ENCODE measurements at places on chromosomes 2 and 18.
A peak's percentile ranks its signal among the peaks of the same experiment; 100 is the strongest.

DNA sequence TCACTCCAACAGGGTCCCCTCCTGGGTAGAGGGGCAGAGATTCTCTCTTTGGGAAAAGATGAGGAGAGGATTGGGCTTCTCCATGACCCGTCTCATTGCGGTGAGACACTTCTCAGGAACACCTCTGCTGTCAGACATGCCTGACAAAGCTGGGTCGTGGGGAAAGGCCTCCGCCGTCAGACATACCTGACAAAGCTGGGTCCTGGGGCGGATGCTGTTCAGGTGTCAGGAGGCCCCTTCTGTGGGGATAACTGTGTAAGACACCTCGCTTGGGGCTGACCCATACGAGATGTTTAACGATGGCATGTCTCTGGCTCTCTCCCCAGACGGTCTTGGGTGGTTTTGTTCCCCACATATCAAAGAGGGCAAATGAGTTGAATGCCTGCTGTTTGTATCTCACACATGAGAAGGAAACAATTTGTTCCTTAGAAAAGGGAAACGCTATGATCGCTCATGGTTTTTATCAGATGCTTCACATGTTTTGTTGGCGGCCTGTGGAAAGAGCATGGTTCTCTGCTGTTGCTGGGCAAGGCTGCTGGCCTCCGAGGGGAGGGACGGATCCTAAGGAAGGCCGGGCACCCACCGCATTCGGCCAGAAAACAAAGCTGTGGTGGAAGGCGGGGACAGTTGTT lies 40.8 kb upstream of the PXDN start:
- DNase-seq = no peak

- peak; percentile 13 for DNase-seq
These were observed 10.6 kb downstream of the CFAP210 start for GRCh38 chr2:169683425-169684134.

DNA sequence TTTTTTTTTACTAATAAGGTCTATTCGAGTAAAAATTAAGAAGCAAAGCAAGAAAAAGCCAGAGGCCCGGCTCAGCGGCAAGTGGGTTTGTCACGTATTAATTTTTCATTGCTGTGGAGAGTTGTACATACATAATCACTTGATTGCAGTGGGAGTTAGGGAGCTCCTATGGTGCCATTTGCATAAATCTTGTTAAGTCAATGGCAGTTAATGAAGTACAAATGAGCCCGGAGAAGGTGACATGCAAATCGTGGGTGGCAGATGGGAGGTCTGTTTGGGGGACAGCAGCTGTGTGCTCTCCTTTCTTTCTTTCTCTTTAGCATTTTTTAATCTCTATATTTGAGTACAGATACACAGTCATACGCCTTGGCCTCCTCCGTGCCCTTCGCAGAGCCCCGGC lies 317.0 kb downstream of the AGAP1 start:
- DNase-seq = no peak

DNA sequence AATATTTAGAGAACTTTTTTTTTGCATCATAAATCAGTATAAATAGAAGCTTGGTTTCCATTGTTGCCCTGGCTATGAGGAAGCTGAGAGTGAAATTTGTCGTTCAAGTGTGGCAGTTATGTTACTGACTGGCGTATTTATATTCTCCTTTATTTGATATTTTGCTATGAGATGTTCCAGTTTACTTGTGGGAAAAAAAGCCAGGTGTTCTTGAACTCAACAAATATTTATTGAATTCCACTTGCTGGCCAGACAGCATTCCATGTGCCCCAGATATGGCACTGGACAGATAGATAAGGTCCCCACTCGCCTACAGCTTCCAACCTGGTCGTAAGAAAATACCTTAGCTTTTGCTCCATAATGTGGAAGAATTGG lies 44.7 kb downstream of the NEDD4L start:
- DNase-seq = no peak

- peak; percentile 82 for DNase-seq
These were observed 143.6 kb upstream of the MAP3K20 start for GRCh38 chr2:172931918-172932520.

DNA sequence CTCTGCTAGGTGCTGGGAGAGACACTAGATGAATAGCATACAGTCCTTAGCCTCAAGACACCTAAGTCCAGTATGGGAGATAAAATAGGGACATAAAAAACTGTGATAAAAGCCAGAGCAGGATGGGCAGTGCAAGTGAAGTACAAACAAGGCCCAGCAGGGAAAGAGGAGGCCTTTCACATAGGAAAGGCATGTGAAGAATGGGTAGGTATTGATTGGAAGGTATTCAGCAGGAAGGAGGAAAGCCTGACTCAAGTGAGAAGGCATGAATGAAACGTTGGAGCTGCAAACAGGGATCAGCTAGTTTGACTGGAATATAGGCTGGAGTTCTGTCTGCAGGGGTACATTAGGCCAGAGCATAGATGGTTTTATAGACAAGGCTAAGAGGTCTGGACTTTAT lies 11.0 kb upstream of the CXCR4 start:
- no peak for DNase-seq

DNA sequence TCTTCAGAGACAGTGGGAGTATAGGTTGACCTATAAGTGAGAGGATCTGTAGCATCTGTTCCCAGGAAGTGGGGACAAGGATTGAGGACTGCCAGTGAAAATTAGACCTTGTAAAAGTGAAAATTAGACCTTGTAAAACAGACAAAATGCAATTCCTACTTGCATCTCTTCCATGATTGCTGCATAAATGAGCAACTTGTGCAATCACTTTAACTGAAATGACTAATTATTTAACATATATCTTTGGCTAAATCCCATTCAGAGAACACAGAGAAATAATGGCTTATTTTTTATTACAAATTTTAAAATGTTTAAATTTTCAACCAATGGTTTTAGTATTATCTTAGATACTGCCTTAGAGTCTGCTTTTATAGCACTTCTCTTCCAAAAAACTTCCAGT lies 67.2 kb upstream of the NABP1 start:
- no peak for DNase-seq

DNA sequence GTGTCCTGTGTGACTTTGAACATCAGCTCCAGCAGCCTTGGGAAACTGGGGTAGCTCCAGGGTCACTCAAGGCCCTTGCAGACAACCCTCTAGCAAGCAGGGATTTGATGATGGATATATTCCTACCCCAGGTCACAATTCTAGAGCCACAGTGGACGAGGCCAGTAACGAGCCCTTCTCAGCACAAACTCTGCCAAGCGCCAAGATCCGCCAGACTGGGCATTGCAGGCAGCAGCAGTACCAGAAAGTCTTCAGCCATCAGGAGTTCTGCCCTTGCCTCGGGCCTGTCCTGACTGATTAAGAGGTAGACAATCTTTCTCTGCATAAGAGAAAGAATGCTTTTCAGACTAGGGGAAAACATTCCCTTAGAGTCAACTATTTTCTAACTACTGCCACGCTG lies 259.1 kb downstream of the FBXO15 start:
- no peak for DNase-seq

GRCh38 chr2:171627412-171627811 lies 59.9 kb upstream of the DYNC1I2 start:
- no peak for DNase-seq

- no peak for DNase-seq
These were observed 139.9 kb downstream of the VWC2L start for GRCh38 chr2:214550786-214551185.

Measured in activated CD4-positive, alpha-beta T cell treated with anti-CD3 and anti-CD28 coated beads for 36 hours (primary cell).